ENCODE measurements at places on chromosomes 12 and 14.

DNA sequence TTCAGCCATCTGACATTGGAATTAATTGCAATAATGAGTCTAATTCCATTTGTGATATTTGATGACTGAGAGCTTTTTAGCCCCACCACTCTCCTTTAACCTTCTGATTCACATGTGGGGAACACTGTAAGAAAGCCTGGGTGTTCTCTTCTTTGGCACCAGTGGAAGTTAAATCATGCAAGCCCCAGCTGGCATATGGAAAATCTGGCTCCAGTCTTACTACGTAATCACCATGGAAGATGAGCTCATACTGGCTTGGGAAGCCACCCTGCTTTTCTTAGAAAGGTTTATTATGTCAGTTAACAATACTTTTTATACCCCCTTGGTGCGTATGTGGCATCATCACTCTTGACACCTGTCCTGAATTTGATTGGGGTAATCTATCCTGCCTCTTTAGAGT lies 479.3 kb downstream of the SLC16A7 start:
- no peak for DNase-seq

GRCh38 chr14:59895721-59896120 lies 24.2 kb upstream of the LRRC9 start:
- no peak for DNase-seq

- peak; percentile 44 for DNase-seq
Observed at GRCh38 chr12:106249411-106250135, 1.8 kb upstream of the CKAP4 start.

- no peak for DNase-seq
Observed at GRCh38 chr12:128833418-128833817, 9.7 kb upstream of the SLC15A4 start.

DNA sequence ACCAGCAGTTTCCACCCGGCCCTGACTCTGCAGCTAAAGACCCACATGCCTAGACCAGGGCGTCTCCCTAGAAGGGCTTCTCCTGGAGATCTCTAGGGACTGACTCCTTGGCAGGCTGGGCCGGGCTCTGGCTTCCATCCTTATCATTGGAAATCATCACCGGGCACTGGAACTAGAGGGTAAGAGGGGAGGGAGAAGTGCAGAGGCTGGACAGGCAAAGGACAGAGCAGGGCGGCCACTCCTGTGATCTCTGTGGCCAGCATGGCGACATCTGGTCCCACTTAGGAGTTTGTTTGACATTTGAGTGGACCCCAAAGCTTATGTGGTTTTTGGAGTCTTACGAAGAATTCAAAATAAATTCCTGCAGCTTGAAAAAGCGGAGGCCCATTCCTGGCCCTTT lies 7.1 kb downstream of the LTBP2 start:
- no peak for DNase-seq

DNA sequence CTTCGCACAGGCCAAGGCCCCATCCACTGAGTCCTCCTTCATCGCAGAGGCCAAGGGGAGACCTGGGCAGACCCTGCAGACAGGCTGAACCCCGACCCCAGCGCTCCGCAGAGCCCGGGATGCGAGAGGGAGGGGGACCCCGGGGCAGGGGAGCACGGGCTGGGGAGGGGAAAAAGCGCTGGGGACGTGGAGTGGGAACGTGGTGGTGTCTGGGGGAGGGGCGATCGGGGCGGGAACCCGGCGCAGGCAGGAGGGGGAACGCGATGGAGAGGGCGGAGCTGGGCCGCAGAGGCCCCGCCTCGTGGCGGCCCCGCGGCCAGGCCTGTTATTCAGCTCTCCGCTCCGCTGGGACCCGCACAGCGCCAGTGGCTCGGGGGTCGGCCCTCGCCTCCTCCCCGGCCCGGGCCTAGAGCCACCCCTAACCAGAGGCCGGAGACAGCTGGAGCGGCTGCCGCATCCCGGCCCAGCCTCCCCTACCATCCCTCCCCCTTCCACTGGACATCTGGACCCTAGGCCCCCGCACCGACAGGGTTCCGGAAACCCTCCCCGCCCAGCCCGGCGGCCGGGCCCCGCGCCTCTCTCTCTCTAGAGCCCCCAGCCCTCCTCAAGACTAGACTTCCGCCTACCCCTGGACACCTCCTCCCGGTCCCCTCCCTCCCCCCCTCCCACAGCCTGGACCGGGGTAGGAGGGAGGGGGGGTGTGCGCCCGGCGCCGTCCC lies at the start of gene ARHGEF25:
Gene ARHGEF25 (plus strand): TSS at position 328 of the 719 bp plus-strand sequence. CDS start 460 bp downstream, outside the sequence.
- no peak for DNase-seq

DNA sequence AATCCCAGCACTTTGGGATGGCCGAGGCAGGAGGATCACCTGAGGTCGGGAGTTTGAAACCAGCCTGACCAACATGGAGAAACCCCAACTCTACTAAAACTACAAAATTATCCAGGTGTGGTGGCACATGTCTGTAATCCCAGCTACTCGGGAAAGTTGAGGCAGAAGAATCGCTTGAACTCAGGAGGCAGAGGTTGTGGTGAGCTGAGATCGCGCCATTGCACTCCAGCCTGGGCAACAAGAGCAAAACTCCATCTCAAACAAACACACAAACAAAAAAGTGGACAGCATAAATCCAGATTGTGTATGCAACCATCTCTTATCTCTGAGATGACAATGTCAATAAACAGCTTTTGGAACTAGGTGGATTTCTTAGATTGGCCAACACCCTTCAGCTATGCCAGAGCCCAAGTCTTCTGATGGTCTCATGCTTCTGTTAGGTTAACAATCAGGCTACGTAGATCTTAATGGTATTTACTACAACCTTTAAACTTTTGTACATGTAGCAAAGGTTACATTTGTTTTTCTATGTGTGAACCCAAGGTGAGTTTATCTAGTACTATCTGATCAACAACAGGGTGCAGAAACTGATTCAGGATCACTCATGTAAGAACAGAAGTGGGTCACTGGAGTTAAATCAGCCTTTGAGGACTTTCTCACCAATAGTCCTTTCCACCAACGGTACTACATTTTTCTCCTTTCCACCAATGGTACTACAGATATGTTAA lies 73.7 kb downstream of the DUSP16 start:
- DNase-seq: no peak

GRCh38 chr12:131766382-131767107 lies 55.7 kb downstream of the SFSWAP start:
- peak; percentile 44 for DNase-seq

DNA sequence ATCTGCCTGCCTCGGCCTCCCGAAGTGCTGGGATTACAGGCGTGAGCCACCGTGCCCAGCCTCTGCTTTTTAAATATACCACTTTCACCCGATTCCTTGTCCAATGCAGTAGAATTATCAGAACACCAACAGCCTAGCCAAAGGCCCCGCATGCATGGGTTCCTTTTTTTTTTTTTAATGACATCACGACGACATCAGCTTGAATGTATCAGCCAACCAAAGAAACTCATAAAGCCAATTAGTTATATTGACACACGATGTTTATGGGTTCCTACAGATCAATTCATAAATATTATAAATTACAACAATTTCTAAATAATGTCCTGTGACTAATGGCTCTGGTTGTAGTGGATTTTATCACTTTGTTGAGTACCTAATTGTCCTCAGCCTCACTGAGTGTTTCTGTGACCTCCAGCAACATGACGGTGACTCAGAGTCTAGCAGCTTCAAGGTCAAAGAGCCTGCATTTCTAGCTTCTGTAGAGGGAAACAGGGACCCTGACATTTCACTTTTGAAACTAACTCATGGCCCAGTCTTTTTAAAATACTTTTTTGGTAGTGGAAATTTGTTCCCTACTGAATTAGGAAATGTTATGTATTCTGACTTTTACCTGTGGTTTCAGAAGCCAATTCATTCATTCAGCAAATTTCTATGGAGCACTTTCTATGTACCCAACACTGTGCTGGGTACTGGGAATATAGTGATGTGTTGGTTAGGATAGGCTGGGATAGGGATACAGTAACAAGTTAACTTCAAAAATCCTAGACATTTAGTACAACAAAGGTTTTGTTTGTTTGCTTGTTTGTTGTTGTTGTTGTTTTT lies 144.1 kb downstream of the SUDS3 start:
- no peak for DNase-seq

GRCh38 chr12:126960221-126960620 lies 1306.7 kb upstream of the TMEM132C start:
- no peak for DNase-seq

DNA sequence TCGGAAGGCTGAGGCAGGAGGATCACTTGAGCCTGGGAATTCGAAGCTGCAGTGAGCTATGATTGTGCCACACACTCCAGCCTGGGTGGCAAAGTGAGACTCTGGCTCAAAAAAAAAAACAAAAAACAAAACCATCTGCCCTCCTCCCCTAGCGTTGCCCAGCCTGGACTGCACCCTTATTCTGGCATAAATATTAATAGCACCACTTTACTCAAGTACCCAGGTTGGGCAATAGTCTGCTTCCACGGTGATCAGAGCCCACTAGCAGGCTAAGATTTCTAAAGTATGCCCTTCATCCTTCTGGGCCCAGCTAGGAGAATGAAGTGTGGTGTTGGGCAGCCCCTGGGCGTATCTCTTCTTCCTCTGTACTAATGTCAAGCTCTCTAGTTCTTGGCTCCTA lies 33.3 kb downstream of the KCTD10 start:
- DNase-seq: no peak

- no peak for DNase-seq
Observed at GRCh38 chr12:103716517-103717196, 124.4 kb downstream of the NT5DC3 start.

DNA sequence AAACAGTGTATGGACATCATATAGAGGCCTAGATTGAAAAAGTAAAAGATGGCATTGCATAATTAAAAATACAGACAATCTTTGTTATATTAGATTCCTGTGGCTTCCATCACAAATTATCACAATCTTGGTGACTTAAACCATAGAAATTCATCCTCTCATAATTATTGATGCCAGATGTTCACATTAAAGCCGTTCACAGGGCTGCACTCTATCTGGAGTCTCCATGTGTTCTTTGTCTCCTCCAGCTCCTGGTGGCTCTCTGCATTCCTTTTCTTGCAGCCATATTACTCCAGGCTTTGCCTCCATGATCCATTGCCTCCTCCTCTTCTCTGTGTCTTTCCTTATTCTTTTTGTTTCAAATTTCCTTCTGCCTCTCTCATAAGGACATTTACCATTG lies 875.7 kb upstream of the USP15 start:
- no peak for DNase-seq

DNA sequence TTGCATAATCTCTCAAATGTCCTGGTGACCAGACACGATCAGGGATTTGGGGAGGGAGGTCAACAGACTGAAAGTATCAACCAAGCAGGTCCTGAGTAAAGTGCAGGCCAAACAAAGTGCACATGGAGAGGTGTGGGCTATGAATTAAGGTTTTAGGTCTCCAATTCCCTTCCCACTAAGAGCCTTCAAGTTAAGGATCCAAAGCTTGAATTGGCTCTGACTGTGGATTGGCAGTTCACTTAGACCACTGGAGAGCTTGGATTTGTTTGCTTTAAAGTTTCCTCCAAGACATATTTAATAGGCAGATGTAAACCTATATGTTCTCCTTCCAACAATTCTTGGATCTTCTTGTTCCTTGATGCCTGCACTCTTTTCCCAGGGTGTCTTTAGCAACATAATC lies 129.6 kb upstream of the IGF1 start:
- DNase-seq: no peak

DNA sequence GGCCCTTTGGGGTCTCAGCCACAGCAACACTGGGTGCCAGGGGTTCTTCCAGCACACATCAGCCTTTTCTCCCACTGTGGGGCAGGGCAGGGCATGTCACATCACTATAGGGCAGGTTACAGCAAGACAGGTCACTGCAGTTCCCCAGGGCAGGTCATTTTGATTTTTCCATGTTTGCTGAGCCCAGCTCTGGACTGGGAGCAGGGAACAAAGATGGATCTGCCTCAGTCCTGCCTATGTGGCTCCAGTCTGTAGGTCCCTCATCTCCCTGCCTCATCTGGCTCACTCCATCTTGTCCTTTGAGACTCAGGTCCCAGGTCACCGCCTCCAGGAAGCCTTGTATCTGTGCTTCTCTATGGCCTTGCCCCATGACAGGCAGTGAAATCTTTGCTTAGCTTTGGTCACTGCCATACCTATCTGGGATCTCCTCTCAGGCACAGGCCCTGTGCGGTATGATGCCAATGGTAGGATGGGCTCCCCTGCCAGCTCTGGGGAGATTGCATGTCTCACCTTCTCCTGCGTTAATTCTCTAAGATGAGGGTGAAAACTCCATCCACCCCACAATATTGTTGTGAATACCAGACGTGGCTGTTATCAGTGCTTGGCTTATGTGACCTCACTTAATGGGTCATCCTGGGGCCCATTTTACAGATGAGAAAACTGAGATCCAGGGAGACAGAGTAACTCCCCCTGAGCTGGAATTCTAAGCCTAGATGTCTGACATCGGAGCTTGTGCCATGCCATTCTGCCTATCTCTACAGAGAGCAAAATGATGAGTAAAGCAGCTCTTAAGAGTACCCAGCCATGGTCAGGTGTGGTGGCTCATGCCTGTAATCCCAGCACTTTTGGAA lies 1.5 kb downstream of the SERPINA6 start:
- DNase-seq: no peak

DNA sequence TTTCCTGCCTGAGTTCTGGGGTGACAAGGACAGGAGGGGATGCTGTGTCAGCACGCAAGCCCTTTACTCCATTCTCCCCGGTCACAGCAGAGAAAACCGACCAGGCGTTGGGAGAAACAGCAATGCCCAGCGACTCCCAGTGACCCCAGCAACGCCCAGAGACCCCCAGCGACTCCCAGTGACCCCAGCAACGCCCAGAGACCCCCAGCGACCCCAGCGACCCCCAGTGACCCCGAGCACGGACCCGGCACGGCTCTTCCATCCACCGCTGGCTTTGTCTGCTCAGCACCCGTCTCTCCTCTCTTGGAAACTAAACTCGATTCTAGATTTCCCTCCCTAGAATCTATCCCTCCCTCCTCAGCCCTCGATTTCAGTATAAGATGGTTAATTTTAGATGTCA lies 38.5 kb upstream of the GALNT9 start:
- no peak for DNase-seq

- no peak for DNase-seq
Observed at GRCh38 chr12:41514907-41515306, 326.8 kb downstream of the PDZRN4 start.

DNA sequence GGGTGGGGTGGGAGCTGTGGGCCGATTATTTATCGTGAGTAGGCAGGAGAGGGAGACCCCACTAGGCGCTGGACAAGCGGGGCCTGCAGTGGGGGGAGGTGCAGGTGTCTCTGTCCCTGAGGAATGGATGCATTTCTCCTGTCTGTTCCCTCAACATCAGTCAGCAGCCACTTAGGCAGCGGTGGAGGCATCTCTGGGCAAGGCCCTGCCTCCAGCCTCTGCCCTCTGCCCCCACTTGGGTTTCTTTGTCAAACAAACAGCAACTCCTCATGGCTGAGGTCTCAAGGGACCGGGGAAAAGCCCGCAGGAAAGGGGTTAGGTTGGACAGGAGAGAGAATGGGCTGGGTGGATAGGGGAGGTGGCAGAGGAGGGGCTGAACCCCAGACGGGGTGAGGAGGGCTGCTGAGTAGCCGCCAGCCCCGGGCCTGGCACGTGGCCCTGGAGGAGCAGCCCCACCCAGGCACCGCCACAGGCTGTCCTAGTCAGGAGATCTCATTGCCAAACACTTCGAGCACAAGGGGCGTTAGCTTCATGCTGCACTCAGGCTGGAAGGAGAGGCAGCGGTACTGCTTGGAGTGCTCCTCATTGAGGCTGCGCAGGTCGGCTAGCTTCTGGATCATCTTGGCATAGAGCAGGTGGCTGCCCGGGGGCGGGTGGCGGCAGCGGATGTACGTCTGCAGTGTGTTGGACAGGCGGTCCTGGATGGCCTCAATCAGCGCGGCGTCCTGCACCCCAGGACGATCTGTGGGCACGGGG lies 24.7 kb upstream of the HDAC7 start:
- DNase-seq: no peak

All from naive B cell (primary cell).